ENCODE measurements at places on chromosomes 2 and 18.
A peak's percentile ranks its signal among the peaks of the same experiment; 100 is the strongest.

DNA sequence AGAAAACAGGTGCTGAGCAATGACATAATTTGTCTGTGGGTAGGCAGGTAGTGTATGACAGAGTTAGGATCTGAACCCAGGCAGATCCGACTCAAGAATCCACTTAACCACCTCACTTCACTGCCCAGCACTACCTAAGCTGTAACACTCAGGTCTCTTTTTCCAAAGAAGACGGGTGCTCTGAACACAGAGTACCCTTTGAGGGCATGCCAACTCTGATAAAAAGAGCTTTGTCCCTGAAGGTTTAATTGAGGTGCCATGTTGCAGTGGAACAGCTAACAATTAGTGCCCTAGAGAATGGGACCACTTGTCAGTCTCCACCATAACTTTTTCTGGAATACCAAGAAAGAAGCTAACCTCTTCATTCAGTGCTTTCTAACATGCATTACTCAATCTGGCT, 11.3 kb downstream of the ABHD3 start:
- no peak for DNase-seq

GRCh38 chr2:180385601-180386201, 378.6 kb upstream of the CWC22 start:
- DNase-seq = peak; percentile 64

- DNase-seq = no peak
Observed at GRCh38 chr2:200640176-200640575, 54.4 kb downstream of the AOX1 start.

- no peak for DNase-seq
Observed at GRCh38 chr18:27240383-27240782, 55.3 kb upstream of the CHST9 start.

DNA sequence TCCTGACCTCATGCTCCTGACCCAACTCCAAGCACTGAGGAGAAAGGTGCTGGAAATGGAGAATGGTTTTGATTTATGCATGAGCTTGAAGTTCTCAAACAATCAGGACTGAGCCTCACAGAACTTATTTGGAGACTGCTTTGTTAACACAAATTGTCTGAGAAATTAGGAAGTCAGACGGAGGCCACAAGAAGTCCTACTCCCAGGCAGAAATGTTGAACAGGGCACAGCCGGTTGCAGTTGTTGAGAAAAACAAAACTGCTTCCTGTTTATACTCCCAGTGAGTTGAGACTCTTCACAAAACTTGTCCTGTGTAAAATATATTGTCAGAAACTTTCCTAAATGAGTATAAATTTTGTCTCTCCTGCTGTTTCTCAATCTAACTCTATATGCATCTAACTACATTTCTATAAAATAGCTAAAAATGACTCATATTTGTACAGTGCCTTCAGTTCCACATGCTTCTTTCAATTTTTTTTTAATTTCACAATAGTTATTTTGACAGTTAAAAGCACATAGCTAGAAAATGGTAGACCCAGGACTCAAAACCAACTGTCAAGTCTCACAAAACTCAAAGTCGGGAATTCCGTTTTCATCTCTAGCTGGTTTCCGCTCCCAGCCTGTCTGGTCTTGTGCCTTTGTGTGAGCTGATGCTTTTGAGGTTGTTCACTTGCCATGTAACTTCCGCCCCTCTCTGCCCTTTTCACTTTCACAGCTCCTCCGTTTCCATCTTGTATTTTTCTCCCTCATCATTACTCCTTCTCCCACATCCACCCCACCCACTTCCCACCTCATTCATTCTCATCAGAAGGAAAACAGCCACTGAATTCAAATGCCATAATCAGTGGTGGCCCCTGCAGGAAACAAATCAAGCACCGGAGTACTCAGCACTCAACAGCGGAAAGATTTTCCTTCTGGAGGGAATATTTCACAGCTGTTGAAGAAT, 215.0 kb downstream of the SUCLG1 start:
- no peak for DNase-seq

- DNase-seq = no peak
Observed at GRCh38 chr2:56707650-56708049, 523.9 kb downstream of the CCDC85A start.

GRCh38 chr18:12863687-12864216, 20.3 kb downstream of the PTPN2 start:
- DNase-seq = no peak

DNA sequence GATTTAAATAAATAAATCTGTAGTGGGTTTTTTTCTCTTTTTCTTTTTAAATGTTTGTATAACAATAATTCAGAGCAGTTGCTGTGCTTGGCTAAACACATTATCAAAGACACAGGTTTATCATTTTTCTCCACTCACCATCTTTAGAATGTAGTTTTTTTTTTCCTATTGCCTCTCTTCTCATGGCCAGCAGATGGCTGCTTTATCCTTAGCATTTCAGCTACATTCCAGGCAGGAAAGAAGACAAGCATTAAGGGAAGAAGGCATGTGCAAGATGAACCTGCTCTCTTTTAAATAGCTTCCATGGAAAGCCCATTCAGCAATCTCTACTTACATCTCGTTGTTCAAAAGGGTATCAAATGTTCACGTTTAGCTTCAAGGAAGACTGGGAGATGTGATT, 42.6 kb downstream of the ARHGAP15 start:
- DNase-seq = no peak

- DNase-seq = no peak
Observed at GRCh38 chr18:60411715-60412114, 39.1 kb upstream of the MC4R start.

DNA sequence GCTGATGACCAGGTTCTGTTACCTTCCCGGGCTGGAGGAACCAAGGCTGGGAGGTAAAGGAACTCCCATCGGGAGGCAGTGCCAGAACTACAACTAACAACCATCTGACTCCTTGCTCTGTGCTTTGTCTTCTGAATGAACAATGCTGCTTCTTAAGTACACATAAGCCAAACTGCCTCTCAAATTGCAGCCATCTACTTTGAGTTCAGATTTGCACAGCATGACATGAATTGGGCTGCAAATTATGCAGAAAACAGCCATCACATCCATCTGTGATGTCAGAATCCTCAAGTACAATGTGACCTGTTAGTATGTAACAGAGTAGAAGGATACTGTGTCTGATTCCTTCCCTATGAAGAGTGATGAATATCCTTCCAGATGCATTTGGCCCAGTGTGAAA, 290.6 kb downstream of the ZNF521 start:
- DNase-seq = no peak

DNA sequence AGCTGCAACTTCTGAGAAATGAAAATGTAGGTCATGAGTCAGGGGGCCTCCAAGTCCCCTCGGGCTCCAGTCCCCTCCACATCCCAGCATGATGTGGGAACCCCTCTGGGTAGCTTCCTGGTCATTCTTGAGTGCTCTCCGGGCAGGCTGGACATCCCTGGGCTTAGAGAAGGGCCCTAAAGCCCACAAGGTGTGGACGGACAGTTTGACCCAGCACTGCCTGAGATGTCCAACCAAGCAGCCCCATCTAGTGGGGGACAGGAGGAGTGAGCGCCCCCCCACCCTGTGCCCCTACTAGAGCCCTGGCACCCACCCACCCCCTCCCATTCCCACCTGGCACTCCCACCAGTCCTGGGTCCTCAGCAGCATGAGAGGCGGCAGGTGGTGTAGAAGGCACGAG, 46.0 kb downstream of the CYP27C1 start:
- DNase-seq = no peak

DNA sequence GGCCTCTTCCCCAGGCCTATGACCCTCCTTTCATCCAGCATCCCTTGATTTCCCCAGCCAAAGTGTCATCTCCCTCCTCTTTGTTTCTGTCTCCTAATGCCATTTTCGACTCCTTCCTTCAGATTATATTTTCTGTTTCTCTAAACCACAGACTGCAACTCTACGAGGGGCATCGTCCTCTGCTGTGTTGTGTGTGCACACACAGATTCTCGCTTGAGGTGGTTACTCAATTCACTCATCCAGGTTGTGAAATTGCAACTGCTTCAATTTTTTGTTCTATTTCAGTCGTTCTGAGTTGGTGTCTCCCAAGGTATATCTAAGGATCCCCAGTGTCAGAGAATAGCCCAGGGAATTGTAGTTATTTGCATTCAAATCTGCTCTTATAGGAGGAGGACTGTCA, 113.5 kb upstream of the NDUFV2 start:
- DNase-seq = no peak

DNA sequence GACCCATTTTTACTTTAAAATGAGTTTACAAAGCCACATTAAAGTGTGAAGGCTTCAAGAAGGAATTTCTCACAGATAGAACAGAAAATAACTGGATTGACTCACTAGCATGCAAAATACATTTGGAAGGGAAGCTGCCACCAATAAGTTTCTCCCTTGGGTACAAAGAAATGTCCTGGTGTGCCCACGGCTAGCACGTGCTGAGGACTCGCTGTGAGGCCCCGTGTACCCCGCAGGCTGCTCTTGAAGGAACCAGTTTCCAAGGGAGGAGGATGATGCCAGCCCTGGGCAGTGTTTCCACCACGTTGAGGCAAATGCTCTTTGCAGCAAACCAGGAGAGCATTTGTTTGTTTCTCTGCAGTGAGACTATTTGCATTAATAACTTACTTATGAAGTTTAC, 207.3 kb downstream of the SH3RF3 start:
- no peak for DNase-seq

GRCh38 chr2:58796239-58796910, 555.2 kb upstream of the FANCL start:
- no peak for DNase-seq

GRCh38 chr2:117661619-117662018, 152.9 kb upstream of the DDX18 start:
- DNase-seq = no peak

Measured in fibroblast of the conjunctiva (primary cell).